ENCODE measurements at places on chromosomes 2 and 18. TPM values are rescaled to one million over a fixed set of nuclear protein-coding genes. Genes with fewer than 3 reads are reported as not detected.
A peak's percentile ranks its signal among the peaks of the same experiment; 100 is the strongest.

GRCh38 chr2:200467806-200468681, 41.8 kb downstream of the KCTD18 start:
- H3K4me1 ChIP-seq: no peaks in the 10 kb centered on the region
- no peak overlapping the region for H3K27ac ChIP-seq
- no peak overlapping the region for H3K4me3 ChIP-seq
- peaks cover 24% of the 10 kb centered on the region for H3K36me3 ChIP-seq
- no peak for DNase-seq
- H3K27me3 ChIP-seq: no peaks in the 10 kb centered on the region

GRCh38 chr18:3481696-3482210, 31.8 kb downstream of the TGIF1 start:
- no peak for DNase-seq
- no peaks in the 10 kb centered on the region for H3K4me1 ChIP-seq
- no peaks in the 10 kb centered on the region for H3K27me3 ChIP-seq
- no peaks in the 10 kb centered on the region for H3K36me3 ChIP-seq
- no peak overlapping the region for H3K4me3 ChIP-seq

GRCh38 chr2:182941919-182942318, 75.5 kb upstream of the FRZB start:
- no peaks in the 10 kb centered on the region for H3K27me3 ChIP-seq
- no peaks in the 10 kb centered on the region for H3K36me3 ChIP-seq
- peaks cover 9% of the 10 kb centered on the region for H3K4me1 ChIP-seq

GRCh38 chr2:240588006-240588655, 1.6 kb downstream of the CAPN10 start:
- no peak overlapping the region for H3K4me3 ChIP-seq
- DNase-seq: no peak
- no peaks in the 10 kb centered on the region for H3K27me3 ChIP-seq
- H3K36me3 ChIP-seq: peaks cover 13% of the 10 kb centered on the region
- H3K4me1 ChIP-seq: peaks cover 32% of the 10 kb centered on the region
- no peak overlapping the region for H3K27ac ChIP-seq

GRCh38 chr2:240593026-240593702, 6.6 kb downstream of the CAPN10 start:
- H3K27me3 ChIP-seq: no peaks in the 10 kb centered on the region
- peaks cover 5% of the 10 kb centered on the region for H3K4me1 ChIP-seq
- H3K27ac ChIP-seq: no peak overlapping the region
- no peak for DNase-seq
- H3K4me3 ChIP-seq: no peak overlapping the region

The RGPD4 gene
- total RNA-seq: not detected

DNA sequence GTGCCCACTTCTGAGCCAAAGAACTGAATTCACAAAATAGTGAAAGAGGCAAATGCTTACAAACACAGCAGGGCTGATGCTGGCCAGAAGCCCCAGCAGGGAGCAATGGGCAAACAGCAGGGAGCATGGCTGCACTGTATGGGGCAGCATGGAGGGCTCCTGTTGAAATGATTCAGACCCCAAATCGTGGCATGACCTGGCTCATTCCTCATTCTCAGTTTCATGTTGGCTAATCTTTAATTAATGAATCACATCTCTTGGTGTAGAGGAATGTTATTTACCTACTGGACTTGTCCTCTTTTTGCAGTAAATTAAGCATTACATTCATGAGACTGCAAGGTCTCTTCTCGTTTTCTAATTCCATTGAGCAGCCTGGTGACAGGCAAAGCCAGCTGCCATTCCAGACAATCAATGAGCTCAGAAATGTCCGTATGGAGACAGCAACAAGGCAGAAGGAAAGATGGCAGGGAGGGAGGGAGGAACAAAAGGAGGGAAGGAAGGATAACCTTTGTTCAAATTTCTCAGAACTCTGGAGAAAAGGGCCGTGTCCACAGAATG, 84.9 kb upstream of the ST8SIA3 start:
- no peak overlapping the region for H3K4me3 ChIP-seq
- H3K36me3 ChIP-seq: no peaks in the 10 kb centered on the region
- H3K27ac ChIP-seq: no peak overlapping the region
- DNase-seq: no peak
- H3K4me1 ChIP-seq: no peaks in the 10 kb centered on the region
- H3K27me3 ChIP-seq: no peaks in the 10 kb centered on the region

DNA sequence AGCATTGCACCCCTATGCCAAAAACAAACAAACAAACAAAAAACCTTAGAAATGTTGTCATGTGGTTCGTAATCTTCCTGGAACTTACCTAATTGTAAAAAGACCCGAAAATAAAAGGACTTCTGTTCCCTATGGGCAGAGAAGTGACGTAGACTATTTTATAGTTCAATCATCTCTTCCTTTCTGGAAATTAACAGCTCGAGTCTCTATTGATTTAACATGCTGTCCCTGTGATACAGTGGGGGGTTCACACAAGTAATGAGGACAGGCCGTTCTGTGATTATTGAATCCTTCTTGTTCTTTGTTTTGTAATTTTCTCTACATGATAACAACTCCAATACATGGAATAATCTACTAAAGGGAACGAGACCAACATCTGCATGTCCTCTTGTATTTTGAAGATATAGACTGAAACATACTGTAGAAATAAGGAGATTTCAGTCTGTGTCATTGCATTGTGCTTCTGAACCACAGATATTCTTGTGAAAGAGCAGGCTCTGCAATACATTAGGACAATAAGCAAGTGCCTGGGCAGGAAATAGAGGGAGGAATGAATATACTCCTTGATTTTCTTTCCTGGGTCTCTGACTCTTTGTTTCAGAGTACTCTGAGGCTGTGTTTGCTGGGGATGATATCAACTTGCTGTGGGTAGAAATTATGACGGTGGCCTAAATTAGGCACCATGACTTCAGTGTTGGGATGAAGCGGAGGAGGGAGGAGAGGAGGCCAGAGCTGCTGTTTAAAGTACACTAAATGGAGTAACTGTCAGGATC, 65.7 kb upstream of the PPM1B start:
- H3K36me3 ChIP-seq: no peaks in the 10 kb centered on the region
- no peaks in the 10 kb centered on the region for H3K4me1 ChIP-seq
- no peak overlapping the region for H3K27ac ChIP-seq
- no peak overlapping the region for H3K4me3 ChIP-seq
- no peaks in the 10 kb centered on the region for H3K27me3 ChIP-seq

DNA sequence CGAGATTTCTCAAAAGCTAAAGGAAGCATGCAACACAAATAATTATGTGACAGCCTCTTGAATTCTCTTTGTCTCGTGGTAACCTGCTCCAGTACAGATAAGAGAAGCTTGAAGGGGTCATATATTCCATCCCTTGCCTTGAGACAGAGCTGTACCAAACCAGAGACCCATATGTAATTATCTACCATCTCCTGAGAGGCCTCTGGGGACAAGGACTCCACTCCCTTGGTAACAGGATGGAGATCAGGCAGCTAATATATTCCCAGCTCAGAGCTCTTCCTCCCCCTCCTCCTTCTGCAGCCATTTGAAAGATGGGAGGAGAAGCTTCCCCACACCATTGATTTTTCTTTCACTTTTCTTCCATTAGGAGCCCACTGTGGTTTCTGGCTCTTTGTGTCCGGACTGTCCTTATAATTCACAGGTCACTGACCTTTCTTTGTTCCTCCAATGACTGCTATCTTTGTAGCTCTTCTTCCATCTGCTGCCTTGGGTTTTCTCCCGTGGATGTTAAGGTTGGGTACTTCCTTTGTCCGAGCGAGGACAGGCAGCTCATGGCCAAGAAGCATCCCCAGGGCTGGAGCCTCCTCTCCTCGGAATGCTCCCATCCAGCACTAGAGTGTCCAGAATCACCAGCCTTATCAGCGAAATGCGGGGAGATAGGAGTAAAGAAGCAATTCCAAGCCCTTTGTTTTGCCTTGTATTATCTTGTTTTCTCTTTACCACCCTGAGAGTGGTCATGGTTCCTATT, 72.6 kb upstream of the STPG4 start:
- no peak overlapping the region for H3K27ac ChIP-seq
- H3K36me3 ChIP-seq: no peaks in the 10 kb centered on the region
- H3K4me1 ChIP-seq: peaks cover 11% of the 10 kb centered on the region
- no peak for DNase-seq

DNA sequence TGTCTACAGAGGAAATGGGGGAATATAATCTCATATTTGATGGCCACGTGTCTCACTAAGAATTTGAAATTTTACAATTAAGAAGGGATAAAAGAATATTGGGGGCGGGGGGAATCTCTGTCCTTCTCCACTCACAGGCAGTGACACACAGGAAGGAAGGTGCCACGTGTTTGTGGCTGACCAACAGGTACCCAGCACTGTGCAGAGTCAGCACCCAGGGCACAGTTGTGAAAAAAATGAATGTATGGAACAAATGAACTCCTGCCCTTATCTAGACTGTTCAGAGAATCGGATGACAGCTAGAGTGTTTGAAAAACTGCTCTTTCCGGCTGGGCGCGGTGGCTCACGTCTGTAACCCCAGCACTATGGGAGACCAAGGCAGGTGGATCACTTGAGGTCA, 317.0 kb upstream of the MYT1L start:
- H3K4me3 ChIP-seq: no peak overlapping the region
- H3K27me3 ChIP-seq: no peaks in the 10 kb centered on the region
- no peak overlapping the region for H3K27ac ChIP-seq

DNA sequence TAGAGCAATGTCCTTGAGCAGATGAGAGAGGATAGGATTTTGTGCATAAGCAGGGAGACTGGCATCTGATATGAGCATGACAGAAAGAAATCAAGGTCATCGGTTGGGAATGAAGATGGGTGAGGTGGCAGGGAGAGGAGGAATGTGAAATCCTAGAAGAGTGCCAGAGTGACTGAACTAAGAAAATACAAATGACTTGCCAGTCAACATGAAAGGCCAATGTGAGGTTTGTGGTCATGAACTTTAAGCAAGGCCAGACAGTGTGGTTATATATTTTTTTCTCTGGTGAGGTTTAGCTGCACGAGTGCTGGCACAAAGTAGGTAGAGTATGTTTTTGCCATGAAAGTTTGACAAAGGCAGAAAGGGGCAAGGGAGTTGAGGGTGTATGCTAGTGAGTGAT, 21.2 kb downstream of the QPCT start:
- no peaks in the 10 kb centered on the region for H3K36me3 ChIP-seq
- H3K4me1 ChIP-seq: no peaks in the 10 kb centered on the region

The ZNF804A gene
- not detected for total RNA-seq

- peak; percentile 15 for DNase-seq
- no peak overlapping the region for H3K4me3 ChIP-seq
- no peaks in the 10 kb centered on the region for H3K36me3 ChIP-seq
- no peaks in the 10 kb centered on the region for H3K4me1 ChIP-seq
- no peak overlapping the region for H3K27ac ChIP-seq
These were observed 5.0 kb upstream of the SERPINB2 start for GRCh38 chr18:63882333-63883141.

GRCh38 chr2:157480182-157480961, 36.5 kb upstream of the CYTIP start:
- H3K36me3 ChIP-seq: no peaks in the 10 kb centered on the region
- no peak overlapping the region for H3K27ac ChIP-seq
- no peaks in the 10 kb centered on the region for H3K27me3 ChIP-seq
- H3K4me1 ChIP-seq: no peaks in the 10 kb centered on the region
- no peak overlapping the region for H3K4me3 ChIP-seq

The RAD51AP2 gene
- not detected for total RNA-seq

The EMILIN1 gene
- 35.4 TPM for total RNA-seq

- H3K4me3 ChIP-seq: no peak overlapping the region
- no peaks in the 10 kb centered on the region for H3K27me3 ChIP-seq
- H3K27ac ChIP-seq: no peak overlapping the region
- no peaks in the 10 kb centered on the region for H3K4me1 ChIP-seq
These were observed 25.9 kb upstream of the RAMP1 start for GRCh38 chr2:237833546-237833945.

DNA sequence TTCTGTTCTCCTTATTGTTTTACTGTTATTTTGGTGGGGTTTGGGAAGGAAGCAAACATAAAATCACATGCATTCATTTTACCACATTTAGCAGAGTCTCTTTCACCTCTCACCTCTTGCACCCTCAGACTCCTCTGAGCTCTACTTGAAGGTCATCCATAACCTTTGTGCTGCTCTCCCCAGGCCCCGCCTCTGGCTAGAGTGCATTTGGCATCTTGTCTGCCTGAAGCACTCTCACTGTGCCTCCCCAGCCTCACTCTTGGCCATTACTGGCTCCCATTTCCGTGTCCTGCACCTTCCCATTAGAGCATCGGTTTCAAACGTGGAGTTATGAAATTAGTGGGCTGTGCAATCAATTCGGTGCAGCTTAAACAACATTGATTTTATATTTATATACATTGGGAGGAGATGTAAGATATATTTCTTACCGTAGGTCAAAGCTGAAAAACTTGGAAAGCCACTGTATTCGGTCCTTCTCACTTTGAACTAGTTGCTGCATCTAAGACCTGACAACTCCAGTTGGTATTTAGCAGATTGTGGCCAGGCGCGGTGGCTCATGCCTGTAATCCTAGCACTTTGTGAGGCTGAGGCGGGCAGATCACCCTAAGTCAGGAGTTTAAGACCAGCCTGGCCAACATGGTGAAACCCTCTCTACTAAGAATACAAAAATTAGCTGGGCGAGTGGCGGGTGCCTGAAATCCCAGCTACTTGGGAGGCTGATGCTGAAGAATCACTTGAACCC, 6.9 kb upstream of the ZFAND2B start:
- no peak overlapping the region for H3K27ac ChIP-seq
- no peaks in the 10 kb centered on the region for H3K27me3 ChIP-seq
- H3K4me3 ChIP-seq: no peak overlapping the region
- no peaks in the 10 kb centered on the region for H3K4me1 ChIP-seq
- H3K36me3 ChIP-seq: no peaks in the 10 kb centered on the region
- DNase-seq: no peak

The TUBB8B gene
- 0.33 TPM for total RNA-seq

The PTPN18 gene
- total RNA-seq: 67.5 TPM

DNA sequence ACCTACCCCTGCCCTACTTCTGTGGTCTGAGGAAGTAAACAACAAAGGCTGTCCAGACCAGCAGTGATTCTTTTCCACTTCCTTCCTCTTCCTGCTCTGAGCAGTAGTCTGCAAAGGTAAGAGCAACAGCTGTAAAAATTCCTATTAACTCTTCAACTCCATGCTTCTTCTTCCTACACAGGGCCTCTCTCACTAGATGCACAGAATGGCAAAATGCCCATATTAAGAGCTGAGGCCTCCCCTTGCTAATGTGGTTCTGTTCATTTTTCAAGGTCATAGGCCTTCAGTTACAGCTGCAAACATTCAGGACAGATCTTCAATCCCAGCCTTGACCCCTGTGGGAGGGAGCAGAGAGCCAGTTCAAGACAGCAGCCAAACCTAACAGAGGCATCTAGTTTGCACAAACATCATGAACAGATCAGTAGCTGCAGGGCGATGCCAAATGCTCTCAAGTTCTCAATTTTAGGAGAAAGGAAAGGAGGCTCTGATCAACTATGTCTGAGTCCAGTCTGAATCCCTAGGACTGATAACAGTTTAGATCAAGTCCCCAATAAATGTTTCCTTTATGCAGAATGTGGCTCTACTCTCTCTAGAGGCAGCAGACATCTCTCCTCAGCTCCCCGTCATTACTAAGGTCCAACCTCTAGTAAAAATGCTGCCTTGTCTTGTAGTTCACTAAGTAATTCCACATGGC, 20.9 kb downstream of the SLC40A1 start:
- H3K36me3 ChIP-seq: peaks cover 24% of the 10 kb centered on the region
- DNase-seq: no peak
- H3K27ac ChIP-seq: peak overlapping the region; percentile 23
- H3K27me3 ChIP-seq: no peaks in the 10 kb centered on the region
- H3K4me3 ChIP-seq: no peak overlapping the region

- no peak overlapping the region for H3K27ac ChIP-seq
- H3K27me3 ChIP-seq: no peaks in the 10 kb centered on the region
- H3K4me3 ChIP-seq: no peak overlapping the region
- no peak for DNase-seq
These were observed 2.1 kb upstream of the DNAJC27 start for GRCh38 chr2:24973812-24974211.

The SLC4A3 gene
- total RNA-seq: 3.2 TPM

- no peaks in the 10 kb centered on the region for H3K4me1 ChIP-seq
- no peak overlapping the region for H3K27ac ChIP-seq
- H3K36me3 ChIP-seq: no peaks in the 10 kb centered on the region
These were observed 32.9 kb downstream of the OSBPL6 start for GRCh38 chr2:178227187-178227586.
